Activated CD8-positive, alpha-beta memory T cell treated with anti-CD3 and anti-CD28 coated beads for 48 hours (primary cell): ENCODE measurements at places on chromosomes 4 and X.

- DNase-seq, result no peak
Observed at GRCh38 chrX:83759872-83760271, 101.1 kb upstream of the CYLC1 start.

- DNase-seq, result no peak
Observed at GRCh38 chr4:103150677-103151076, 47.5 kb downstream of the CENPE start.

GRCh38 chr4:147370473-147370872 is 110.4 kb upstream of the EDNRA start:
- no peak for DNase-seq

- no peak for DNase-seq
Observed at GRCh38 chr4:52853351-52853750, 8.8 kb upstream of the RASL11B start.

GRCh38 chr4:183099537-183100297 is 660 bp downstream of the WWC2 start:
- peak; percentile 7 for DNase-seq

DNA sequence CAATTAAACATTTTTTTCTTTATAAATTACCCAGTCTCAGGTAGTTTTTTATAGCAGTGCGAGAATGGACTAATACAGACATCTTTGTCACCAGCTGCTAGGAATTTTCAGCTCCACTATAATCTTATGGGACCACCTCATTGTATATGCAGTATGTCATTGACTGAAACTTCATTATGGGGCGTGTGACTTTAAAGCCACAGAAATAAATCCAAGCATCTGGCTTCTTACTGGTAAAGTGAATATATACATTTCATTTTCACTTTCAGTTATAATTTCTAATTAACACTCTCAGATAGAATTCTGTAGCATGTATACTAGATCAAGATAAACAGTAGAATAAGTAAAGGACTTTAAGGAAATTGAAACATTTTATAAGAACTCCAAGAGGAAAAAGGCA is 21.9 kb downstream of the IL15 start:
- no peak for DNase-seq

DNA sequence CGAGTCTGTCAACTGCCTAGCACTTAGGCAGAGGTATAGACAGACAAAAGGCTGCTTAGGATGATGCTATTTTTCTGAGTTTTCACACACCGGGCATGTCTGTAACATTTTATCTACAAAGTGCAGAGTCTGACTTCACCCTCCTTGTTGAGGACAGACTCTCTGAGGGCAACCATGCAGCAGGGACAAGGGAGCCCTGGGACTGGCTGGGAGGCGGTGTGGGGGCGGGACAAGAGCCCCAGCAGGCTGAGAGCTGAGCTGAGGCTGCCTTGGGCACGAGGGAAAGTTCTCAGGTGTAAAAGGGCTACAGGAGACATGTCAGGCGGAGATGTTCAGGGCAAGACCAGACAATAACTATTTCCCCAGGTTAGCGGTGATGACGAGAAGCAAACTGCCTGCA is 81.6 kb downstream of the GATB start:
- no peak for DNase-seq

DNA sequence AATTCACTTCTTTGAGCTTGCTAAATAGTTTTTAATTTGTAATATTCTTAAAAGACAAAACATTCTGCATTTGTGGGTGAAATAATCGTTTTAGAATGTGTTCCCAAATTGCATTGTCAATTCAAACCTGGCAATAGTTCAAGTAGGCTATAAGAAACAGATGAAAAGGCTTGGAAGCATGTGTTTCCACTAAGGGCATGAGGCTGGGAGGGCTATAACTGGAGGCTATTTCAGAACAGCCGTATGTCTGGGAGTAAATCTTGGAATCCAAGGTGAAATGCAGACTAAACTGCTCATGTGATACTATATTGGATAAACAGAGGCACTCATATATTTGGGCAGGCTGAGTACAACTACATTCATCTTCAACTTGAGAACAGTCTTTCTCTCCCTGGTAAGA is 117.4 kb upstream of the GRPR start:
- no peak for DNase-seq
